Lung microvascular endothelial cell (primary cell): ENCODE measurements at places on chromosomes 5 and 9.

- peak; percentile 56 for DNase-seq
These were observed 355.5 kb downstream of the TLR4 start for GRCh38 chr9:118059484-118060278.

DNA sequence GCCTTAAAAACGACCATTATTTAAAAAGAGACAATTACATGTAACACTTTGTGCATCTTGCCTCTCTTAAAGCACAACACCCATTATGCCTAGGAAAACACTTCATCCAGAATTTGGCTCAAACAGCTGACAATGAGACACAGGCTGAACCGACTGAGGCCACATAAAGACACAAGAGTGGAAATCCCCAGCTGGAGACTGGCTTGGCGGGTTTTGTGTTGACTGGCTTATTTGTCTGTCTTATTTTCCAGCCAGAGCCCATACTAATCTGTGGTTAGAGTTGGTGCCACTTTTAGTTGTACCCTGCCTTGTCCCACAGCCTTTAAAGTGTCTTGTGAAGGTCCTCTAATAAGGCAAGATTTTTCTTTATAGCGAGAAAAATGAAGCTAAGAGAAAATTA lies 21.2 kb downstream of the TRIM14 start:
- DNase-seq: no peak

- DNase-seq: no peak
These were observed 3.8 kb upstream of the STPG3 start for GRCh38 chr9:137247135-137247915.

GRCh38 chr5:170907758-170908157 lies 45.9 kb downstream of the RANBP17 start:
- no peak for DNase-seq

DNA sequence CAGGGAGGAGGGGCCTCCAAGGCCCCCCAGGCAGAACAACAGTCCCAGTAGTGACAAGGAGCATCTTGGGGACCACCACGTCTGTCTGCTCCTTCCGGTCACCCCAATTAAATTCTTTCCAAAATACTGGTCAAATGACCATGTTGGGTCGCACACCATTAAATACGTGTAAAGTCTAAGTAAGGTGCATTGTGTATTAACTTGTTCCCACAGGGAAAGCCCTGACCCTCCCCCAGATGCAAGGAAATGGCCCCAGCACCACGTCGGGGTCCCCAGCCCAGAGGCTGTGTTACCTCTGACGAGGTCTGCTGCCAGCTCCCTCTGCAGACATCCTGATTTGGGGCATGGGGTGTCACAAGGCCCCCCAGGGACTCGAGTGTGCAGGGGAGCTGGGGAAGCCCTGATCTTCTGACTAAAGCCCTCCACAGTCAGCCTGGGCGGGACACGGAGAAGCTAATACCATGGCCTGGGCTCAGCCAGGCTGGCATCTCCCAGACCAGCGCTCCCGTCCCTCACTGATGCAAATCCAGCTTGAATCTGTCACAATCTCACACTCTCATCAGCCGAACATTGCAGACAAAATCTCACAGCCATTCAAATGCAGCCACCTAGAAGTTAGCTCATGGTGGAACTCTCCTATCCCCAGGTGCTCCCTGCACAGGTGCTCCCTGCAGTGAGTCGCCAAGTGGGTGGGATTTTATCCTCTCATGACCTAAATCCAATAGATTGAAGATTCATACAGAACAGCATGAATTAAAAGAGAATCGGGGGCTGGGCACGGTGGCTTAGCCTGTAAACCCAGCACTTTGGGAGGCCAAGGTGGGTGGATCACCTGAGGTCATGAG lies 13.6 kb downstream of the TERT start:
- DNase-seq: no peak

GRCh38 chr5:121164632-121165031 lies 687.0 kb upstream of the FTMT start:
- no peak for DNase-seq

- DNase-seq: no peak
These were observed 4.8 kb upstream of the NFX1 start for GRCh38 chr9:33285502-33285901.

GRCh38 chr5:68182094-68182493 lies 33.5 kb upstream of the PIK3R1 start:
- DNase-seq: no peak

DNA sequence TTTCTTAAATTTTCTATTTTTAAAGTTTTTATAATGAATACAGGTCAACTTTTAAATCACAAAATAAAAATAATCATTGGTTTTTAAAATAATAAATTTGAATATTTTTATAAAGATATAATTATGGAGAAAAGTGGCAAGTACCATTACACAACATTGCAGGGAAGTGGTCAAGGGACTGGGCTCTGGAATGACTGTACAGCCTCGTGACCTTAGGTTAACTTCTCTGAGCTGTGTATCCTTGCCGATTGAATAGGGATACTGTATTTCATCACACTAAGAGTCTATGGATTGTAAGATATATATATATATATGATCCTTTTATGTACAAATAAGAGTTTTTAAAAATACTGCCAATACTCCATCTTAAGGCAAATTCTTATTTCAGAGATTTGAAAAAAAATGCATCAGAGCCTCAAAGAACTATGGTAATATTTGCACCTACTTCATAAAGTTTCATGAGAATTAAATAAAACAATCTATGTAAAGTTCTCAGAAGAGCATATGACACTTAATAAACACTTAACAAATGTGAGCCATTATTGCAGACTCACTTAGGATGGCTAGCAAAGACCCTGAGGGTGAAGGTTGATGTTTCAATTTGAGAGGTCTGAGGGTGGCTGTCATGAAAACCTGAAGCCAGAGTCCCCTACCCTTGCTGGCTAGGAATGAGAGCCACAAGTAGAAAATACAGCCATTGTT lies 136.5 kb downstream of the CCDC192 start:
- DNase-seq: no peak

- DNase-seq: no peak
These were observed 849.9 kb upstream of the SEMA6A start for GRCh38 chr5:117424559-117424958.

DNA sequence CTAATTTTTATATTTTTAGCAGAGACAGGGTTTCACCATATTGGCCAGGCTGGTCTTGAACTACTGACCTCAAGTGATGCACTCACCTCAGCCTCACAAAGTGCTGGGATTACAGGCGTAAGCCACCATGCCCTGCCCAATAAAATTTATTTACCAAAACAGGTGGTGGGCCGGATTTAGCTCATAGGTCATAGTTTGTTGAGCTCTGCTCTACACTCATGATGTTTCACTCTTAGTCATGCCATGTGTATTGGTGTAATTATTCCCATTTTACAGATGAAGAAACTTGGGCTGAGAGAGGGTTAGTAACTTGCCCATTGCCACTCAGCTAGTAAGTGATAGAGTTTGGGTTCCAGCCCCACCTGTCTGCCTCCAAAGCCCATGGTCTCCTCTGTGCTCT lies 93.1 kb upstream of the WWC1 start:
- no peak for DNase-seq

GRCh38 chr9:38335686-38336085 lies 56.8 kb upstream of the ALDH1B1 start:
- no peak for DNase-seq

DNA sequence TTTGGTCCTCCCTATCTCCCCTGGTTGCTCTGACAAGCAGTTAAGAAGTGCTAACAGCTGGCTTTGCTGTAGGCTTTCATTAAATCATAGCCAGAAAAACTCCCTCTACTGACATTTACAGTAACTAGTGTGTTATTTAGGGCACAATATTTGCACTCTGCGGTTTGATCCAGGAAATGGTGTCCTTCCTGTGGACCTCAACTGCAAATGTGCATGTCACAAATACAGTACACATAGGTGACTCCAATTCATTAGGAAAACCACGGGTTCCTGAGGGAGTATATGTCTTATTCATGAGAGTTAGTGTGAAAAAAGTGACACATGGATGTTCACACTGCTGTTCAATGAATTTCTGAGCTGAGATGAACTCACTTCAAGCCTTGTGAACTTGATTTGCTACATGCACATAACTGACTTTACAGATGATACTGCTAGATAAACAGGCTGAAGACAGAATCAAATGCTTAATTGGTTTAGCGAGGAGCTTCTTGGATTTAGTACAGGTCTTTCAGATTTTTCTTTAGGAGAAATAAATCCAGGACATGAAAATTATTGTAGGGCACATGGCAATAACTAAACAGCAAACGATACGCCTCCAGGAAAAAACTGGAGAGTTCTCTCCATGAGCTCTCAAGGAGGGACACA lies 281.5 kb downstream of the EFNA5 start:
- peak; percentile 89 for DNase-seq

GRCh38 chr5:40679148-40679912 lies 385 bp upstream of the PTGER4 start:
- peak; percentile 90 for DNase-seq

GRCh38 chr5:135452321-135453030 lies at the start of gene TIFAB:
TIFAB (minus strand) TSS chr5:135452351; CDS start chr5:135449939, 2,412 bp downstream.
- DNase-seq: no peak

DNA sequence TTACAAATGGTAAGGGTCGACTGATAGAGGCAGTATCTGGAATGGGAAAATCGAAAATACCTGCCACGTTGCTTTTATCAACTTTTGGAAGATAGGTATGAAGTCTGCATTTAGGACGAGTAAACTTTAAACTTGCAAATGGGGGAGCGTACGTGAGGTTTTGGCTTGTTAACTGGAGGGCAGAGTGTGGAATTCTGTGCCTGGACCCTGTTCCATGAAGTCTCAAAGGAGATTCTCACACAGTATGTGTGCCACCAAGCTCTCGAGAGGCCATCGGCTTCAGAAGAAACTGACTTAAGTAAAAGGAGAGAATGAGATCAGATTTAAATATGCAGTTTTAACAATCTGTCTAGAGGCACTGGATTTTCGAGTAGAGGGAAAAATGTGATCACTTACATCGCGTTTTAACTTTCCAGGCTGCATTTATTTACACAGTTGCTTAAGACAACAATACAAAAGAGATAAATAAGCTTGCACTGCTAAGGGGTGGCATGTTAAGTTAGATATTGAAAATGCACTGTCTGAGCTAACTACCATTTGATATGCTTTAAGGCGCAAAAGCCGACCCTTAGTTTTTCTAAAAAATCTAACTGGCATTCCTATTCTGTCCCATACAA lies 401.6 kb downstream of the EBF1 start:
- no peak for DNase-seq

DNA sequence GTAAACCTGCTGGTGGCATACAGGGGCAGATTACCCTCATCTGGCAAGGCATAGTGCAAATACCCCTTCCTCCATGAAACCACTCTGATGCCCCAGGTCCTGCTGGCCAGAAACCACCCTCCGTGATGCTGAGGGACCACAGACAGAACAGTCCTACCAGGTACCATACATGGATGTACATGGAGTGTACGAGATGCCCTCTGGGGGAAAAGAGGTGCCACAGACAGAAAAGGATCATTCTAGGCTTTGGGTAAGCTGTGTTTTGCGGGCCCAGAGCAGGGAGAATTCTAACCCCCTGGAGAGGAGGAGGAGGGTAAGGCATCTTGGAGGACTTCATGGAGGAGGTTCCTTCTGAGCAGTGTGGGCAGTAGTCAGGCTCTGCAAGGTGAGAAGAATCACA lies 68.3 kb downstream of the GABBR2 start:
- DNase-seq: no peak

- no peak for DNase-seq
These were observed 745.3 kb downstream of the NR2F1-AS1 start for GRCh38 chr5:92835712-92836111.

DNA sequence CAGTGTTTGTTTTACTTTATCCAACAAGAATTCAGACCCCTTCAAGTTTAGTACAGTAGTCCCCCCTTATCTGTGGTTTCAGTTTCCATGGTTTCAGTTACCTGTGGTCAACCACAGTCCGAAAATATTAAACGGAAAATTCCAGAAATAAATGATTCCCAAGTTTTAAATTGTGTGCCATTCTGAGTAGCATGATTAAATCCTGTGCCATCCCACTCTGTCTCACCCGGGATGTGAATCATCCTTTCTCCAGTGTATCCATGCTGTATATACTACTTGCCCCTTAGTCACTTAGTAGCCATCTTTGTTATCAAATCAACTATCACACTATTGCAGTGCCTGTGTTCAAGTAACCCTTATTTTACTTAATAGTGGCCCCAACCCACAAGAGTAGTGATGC lies 153.8 kb upstream of the RASA1 start:
- DNase-seq: peak; percentile 48

DNA sequence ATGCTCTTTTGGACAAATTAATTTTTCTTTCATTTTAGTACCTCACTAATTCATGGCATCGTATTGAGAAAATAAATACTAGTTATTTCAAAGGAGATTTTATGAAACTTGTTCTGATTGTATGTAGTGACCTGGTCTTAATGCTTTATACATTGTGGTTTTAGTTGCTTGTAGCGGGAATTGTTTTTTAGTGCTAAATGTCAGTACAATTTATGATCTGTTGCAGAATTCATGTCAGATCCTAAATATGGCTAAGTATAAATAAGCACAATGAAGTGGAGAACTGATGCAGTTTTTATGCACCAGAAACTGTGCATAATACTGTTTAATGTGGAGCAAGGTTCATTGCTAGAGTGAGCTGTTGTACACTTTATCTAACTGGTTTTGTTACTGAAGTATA lies 308.8 kb downstream of the PJA2 start:
- DNase-seq: no peak

DNA sequence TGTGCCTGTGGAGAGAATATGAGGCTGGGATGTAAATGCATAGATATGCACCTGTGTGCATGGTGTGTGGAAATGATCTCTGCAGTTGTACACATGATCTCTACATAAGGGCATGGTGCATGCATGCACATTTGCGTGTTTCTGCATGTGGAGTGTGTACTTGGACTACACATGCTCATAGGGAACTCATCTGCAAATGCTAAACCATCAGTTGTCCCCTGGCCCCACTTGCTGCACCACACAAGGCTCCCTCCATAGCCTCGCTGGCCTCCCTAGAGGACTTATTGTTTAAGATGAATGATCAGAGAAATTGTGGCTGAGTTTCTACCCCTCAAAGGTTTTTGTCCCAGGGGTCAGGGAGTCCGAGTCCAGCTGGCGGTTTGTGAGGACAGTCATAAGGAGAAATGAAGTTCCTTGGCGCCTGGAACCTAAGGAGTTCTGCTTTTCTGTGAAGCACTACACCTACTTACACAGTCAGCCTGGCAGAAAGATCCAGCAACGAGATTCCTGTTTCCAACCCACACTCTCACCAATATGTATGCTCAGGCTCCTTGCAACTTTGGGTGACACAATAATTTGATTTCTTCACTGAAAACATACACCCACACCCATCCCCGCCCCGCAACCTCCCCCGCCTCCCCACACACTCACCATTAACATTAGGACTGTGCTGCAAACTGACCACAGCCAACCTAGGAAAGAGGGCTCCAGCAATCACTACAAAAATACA lies 79.9 kb upstream of the CPEB4 start:
- no peak for DNase-seq

DNA sequence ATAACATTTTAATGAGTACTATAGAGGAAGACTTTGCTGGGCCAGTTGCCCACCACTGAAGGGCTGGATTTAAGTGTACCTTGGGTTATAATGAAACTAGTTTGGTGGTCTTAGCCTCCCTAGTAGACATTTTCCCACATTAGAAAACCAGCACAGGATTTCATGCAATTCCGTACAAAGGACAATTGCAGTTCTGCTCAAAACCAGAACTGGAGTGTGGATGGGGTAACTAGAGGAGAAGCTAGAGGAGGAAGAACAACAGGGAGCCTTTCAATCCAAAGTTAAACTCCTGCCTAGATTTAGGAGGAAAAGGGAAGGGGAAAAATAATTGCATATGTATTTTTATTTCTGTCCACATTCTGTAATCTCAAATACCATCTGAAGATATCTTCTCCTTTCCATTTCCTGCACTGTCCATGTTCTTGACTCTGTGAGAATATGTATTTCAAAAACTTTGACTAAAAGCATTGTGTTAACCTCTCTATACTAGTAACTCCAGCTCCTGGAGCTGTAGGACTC lies 97.5 kb upstream of the SSBP2 start:
- peak; percentile 17 for DNase-seq
